ENCODE measurements at places on chromosomes 16 and 17.

DNA sequence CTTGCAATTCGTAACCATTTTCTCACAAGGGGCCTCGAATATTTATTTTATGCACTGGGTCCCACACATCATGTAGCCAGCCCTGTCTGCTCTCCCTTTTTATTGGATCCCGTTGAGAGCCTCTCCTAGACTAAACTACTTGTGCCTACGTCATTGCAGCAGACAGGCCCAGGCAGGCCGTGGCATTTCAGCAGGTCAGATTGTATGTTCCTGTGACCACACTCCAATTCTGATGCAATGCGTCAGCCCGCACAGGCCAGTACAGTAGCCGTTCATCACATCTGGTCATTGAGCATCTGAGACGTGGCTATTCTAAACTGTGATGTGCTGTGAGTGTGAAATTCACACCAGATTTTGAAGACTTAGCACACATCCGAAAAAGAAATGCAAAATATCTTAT is 42.2 kb downstream of the ABAT start:
- no peak for DNase-seq

DNA sequence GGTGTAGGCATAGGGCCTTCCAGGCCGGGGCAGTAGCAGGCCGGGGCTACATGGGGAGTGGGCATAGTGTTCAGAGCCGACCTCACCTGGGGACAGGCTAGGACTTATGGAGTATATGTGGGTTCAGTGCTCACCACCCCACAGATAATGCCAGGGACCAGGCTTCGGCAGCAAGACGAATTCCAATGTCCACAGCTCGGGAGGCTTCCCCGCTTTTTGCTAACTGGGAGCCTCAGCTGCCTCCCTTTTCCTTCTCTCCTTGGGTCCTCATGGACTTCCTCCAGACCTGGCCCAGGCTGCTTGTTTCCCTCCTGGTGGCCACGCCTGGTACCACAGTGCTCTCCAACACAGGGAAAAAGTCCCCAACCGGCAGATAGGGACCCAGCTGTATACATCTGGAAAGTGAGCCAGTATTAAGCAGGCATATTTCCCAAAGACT is 20.1 kb upstream of the SLC46A1 start:
- DNase-seq, result no peak

GRCh38 chr17:78676412-78677302 is 99.5 kb upstream of the DNAH17 start:
- no peak for DNase-seq

DNA sequence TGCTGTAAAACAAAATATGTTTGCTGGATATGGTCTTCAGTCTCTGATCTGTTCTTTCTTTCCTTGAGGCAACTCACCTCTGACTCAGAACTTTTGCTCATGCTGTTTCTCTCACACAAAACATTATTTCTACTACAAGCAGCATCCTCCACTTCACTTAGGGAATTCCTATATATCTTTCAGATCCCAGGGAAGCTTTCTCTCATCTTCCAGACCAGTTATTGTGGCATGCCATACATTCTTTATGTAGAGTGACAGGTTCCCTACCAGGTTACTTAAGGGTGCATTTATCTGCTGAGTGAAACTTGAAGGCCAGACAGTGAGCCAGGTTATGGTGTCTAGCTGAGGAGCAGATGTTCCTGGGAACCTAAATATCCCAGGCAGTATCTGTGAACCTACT is 1226.0 kb downstream of the CDH8 start:
- no peak for DNase-seq

DNA sequence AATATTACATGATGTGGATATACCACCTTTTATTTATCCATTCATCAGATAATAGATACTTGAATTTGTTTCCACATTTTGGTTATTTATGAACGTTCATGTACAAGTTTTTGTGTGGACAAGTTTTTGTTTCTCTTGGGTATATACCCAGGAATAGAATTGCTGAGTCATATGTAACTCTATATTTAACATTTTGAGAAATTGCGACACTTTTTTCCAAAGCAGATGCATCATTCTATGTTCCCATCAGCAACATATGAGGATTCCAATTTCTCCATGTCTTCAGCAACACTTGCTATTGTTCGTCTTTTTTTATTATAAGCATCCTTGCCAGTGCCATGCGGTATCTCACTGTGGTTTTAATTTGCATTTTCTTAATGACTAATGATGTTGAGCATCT is 93.9 kb downstream of the GSG1L start:
- no peak for DNase-seq

DNA sequence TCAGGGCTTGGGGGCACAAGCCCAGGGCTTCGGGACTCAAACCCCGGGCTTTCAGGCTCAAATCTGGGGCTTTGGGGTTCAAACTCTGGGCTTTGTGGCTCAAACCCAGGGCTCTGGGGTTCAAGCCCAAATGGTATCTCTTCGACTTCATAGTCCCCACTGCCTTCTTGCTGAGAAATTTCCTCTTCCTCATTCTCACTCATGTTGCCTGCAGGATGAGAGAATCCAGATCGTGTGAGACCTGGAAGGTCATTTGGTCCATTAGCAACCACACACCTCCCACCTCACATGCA is 576 bp downstream of the ZNF768 start:
- DNase-seq, result no peak

DNA sequence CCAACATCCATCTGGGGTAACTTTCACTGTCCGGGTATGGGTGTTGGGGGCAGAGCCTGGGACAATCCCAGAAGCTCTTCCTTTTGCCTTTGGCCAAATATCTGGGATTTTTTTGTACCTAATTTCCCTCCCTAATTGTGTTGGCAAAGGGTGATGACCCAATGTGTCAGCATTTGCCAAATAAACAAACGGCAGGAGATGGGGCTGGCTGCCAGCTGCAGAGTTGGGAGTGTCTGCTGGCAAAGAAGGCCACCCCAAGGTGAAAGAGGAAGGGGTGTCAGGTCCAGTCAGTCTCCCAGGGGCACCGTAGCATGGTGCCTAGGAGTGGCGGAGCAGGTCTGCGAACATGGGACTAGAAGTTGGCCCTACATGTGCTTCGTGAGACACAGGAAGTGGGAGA is 73.0 kb downstream of the SLC6A2 start:
- no peak for DNase-seq

DNA sequence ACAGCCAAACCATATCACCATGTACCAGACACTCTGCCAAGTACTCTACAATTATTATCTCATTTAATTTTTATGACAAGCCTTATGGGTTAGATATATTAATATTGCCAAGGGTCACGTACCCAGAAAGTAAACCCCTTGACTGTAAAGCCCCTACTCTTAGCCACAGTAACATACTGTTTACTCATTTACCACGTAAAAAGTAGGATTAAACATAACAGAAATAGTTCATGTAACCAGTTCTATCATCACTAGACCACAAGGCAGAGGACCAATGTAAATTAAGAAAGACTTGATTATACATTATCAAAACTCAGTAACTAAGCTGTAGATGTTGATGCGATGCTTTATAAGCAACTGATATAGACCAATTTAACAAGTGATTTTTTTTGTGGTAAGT is 101.5 kb upstream of the CNTNAP4 start:
- DNase-seq, result no peak

DNA sequence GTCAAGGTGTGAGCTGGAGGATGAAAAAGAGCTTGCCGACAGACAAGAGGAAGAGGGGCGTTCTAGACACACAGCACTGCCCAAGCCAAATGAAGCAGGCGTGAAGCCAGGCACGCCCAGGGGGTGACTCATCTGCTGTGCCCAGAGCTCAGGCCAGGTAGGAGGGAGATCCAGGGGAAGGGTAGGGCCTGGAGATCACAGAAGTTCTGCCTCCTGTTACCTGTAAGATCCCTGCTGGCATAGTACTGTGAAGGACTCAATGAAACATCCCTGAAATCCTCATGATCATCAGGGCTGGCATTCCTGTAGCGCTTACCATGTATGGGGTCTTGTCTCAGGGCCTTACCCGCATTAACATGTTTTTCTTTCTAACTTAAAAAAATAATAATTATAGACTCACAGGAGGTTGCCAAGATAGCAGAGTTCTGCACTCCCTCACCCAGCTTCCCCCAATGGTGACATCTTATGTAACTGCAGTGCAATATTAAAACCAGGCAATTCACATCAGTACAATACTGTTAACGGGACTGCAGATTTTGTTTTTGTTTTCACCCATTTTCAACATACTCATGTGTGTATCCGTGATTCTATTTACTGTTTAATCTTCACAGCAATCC is 158.6 kb downstream of the XYLT1 start:
- no peak for DNase-seq

GRCh38 chr17:19334331-19334730 is 28.2 kb downstream of the B9D1 start:
- DNase-seq, result no peak

GRCh38 chr17:27455236-27455913 is 873 bp upstream of the KSR1 start:
- DNase-seq, result no peak

- no peak for DNase-seq
These were observed 697 bp upstream of the SHISA9 start for GRCh38 chr16:12900599-12901203.

- DNase-seq, result no peak
These were observed 193.5 kb upstream of the ANKFN1 start for GRCh38 chr17:55959756-55960155.

DNA sequence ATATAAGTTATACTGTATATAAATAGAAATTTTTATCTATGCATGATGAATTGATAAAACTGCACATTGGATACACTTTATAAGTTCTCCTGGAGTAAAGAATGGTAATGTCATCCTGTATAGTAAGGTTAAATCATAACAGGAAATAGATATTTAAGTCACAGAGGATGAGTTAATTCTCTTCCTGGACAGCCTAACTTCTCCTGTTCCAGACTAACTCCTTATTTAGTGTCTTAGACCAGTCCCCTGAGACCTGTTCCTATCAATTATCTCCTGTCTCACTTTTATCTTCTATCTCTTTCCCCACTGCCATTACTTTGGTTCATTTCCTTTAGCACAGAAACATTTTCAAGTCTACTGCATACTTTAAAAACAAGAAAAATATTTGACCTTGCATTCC is 46.5 kb downstream of the SSH2 start:
- no peak for DNase-seq

DNA sequence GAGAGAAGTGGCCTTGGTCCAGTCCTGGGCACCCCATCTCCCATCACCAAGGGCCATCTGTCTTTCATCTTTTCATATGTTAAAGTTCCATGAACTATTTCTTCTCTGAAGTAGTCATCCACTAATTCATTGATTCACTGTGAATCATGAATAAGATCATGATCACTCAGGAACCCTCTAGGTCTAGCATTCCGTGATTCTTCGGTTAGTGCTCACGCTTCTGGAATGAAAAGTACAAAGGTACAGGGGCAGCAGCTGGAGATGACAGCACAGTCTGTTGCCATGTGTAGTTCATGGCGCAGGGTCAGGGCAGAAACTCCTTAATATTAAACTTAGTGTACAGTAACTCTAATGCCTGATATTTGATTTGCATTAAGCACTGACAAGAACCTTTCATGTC is 127.1 kb downstream of the CDH13 start:
- DNase-seq, result no peak

- no peak for DNase-seq
These were observed 15.7 kb upstream of the ATF7IP2 start for GRCh38 chr16:10370096-10370726.

- DNase-seq, result peak; percentile 60
These were observed at the start of gene LDAF1 for GRCh38 chr16:21158208-21159110. TSS of gene LDAF1 (plus strand) at chr16:21158674. CDS start at chr16:21161183, 2,509 bp downstream.

- DNase-seq, result no peak
These were observed 25.7 kb downstream of the MRM1 start for GRCh38 chr17:36627101-36627500.

- DNase-seq, result no peak
These were observed 33.1 kb downstream of the N4BP1 start for GRCh38 chr16:48576927-48577326.

DNA sequence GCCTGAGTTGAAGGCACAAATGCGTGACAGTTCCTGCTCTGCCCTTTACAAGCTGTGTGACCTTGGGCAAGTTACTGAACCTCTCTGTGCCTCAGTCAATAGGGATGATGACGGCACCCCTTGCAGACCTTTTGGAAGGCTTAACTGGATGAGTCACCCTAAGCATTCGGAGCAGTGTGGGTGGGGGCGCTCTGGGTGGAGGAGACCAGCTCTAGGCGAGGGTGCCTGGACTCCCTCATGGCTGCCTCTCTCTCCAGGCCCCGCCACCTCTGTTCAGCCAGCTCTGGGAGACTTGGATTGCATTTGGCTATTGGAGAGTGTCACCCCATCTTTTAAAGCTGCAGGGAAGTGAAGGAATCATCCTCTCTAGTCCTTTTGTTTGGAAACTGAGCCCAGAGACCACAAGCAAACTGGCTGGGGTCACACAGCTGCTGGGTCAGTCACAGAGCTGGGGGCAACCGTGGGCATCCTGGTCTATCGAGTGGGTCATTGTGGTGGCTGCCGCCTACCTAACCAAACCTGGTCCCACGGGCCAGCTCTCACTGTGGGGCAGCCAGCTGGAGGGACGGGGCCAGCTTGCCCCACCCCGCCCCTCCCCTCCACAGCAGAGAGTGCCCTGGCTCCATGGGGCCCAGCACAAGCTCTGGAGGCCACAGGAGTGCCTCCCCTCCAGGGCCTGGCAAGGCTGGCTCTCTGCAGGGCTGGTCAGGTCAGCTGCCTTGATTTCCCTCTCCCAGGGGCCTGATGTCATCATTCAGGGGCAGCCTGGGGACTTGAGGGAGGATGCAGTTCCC is 20.2 kb upstream of the GSE1 start:
- no peak for DNase-seq

DNA sequence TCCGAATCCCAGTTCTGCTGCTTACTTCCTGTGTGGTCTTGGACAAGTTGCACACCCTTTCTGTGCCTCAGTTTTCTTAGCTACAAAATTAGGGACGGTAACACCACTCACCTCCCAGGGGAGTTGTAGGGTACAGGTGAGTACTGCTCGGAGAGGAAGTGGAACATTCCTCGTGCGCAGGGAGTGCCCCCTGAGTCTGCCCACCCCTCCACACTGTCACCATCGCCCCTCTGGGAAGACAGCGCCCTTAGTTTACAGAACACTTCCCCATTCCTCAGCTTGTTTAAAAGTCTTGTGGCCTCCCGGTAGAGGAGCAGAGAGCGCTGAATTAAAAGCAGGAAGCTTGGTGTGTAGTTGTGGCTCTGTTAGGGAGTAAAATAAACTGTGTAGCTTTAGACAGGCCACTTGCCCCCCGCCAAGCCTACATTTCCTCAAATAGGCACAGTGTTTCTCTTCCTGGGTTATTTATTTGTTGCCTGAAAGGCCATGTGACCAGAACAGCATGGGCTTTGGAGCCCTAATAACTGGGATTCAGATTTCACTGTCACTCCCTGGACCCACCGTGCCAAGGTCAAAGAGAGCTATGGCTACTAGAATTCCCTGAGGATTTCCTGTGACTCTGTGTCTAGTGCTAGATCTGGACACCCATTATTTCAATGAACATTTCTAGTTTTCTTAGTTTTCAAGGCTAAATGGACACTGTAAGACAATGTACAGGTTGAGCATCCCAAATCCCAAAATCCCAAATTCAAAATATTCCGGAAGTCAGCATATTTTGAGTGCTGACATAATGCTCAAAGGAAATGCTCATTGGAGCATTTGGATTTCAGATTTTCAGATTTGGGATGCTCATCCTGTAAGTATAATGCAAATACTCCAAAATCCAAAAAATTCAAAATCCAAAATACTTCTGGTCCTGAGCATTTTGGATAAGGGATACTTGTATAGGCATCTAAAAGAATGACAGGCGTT is 372.5 kb downstream of the SNX29 start:
- DNase-seq, result no peak

Measured in progenitor cell of endocrine pancreas (in vitro differentiated cells).